ENCODE measurements at places on chromosomes 13 and 19.
A peak's percentile ranks its signal among the peaks of the same experiment; 100 is the strongest.

DNA sequence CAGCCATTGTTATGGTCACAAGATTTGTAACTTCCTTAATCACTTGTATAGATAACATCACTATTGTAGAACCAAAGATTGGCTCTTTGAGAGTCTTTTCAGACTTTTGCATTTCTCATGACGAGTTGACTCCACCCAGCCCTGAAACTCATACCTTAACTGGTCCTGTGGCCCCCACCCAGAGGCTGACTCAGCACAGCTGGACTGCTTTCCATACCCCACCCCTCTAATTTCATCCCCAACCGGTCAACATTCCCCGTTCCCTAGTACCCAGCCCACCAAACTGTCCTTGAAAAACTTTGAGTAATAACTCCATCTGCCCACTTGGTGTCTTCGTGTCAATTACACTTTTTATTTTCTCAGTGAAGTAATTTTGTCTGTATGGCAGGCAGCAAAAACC lies 32.1 kb upstream of the SLITRK1 start:
- no peak for DNase-seq

- DNase-seq: no peak
Observed at GRCh38 chr19:51921949-51922348, 5.3 kb upstream of the ZNF613 start.

DNA sequence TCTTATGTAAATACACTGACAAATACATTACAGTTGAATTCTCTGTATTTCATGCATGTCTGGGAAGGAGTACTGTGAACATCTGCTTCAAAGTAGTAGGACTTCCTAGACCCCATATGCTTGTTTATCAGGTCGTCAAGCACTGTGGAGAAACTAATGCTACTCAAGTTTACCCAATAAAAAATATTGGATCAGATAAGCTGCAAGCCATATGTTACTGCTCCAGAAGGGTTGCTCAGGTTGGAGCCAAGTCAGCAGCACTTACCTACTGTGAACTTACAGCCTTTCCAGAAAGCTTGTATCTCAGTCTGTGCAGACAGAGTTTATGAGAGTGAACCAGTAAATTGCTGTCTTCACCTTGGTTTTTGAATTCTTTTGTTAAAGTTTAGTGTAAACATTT lies 36.2 kb downstream of the SLAIN1 start:
- DNase-seq: no peak

- DNase-seq: no peak
Observed at GRCh38 chr19:14006766-14007562, 844 bp upstream of the RFX1 start.

- DNase-seq: no peak
Observed at GRCh38 chr13:32989290-32989667, 26.9 kb upstream of the KL start.

DNA sequence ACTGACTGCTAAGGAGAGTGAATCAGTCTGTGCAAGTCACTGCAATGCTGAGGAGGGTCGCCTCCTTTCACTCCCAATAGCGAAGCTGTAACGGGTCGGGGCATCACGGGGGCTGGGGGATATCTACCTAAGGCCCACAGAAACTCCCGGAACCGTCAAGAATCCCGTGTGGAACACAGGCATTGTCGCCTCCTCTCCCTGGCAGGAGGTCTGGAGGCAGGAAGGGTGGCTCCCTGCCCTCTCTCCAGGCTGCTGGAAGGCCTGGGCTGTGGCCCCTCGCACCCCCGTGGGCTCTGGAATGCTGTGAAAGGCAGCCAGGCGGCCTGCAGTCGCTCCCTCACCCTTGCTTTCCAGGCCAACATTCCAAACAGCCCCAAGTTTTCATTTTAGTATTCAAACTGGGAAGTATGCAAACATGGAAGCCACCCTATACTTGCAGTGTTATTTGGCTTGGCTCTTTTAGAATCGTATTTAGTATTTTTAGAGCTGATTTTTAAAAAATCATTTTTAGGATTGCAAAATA lies 109.4 kb downstream of the CRYL1 start:
- DNase-seq: no peak

- DNase-seq: peak; percentile 6
Observed at GRCh38 chr13:38348861-38349389, 726 bp upstream of the UFM1 start.

DNA sequence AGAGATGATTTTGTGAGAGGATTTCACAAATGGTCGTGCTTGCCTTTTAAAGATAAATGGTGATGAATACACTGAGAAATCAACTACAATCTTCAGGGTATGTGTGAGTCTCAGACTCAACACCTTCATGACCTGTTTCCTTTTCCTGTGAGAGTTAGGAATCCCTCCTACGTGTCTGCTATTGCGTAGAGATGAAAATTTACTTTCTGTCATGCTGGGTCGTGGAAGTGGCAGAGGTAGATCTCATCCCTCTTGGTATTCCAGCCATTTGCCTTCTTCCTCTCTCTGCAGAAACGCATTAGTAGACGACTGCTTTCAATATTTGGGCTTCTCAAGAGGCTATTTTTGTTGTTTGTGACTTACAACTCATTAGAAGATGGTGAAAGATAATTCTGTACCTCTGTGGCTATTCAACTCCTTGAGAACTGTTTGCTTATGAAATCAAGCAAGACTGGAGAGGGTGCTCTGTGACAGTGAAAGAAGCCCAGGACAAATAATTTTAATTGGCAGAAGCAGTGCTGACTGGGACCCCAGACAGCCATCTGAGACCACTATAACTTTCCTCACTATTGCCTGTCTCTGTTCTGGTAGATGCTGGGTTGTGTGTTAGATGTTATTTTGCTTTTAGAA lies 233.1 kb downstream of the LACC1 start:
- no peak for DNase-seq

GRCh38 chr13:102136735-102137296 lies 265.0 kb downstream of the FGF14 start:
- DNase-seq: no peak

DNA sequence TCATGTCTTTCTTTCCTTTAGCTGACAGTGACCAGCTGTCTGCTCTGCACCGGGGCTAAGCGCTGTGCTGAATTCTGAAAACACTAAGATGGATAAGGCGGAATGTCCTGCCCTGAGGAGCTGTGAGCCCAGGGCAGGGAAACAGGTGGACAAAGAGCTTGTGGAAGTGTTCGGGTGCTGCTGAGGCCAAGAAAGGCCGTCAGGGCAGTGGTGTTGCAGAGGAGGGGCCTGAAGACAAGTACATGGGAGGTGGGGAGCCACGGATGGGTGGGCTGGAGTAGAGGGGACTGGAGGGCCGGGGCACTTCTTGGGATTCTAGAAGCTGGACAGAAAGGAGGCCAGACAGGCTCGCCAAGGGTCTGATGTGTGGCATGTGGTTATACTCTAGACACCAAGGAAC lies 66.2 kb upstream of the GPR183 start:
- no peak for DNase-seq

DNA sequence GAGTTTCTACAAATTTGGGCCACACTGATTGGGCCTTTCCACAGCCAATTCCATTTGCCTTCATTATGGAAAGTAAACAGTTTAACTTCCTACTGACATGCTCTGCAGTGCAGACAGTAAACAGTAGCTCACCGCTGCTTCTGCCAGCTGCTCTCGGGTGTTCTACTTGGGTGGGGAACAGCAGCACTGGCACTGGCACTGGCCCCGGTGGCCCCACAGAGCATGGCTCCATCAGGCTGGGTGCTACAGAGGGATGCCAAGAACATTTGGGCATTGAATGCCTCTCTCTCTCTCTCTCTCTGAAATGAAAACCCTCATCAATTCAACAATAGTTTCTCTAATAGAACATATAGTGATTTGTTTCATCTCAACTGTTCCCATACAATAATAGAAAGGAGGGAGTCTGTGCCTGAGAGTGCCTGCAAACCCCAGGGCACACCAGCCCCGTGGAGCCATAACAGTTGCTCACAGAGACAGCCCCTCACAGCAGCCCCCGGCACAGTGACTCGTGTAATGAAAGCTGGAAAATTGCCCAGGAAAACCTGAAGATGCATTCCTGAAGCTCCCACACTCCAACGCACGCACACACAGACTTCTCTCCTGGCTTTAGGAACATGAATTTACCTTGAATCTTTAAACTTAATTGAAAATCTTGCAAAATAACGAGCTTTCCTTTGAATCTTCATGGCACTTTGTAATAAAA lies 38.2 kb upstream of the GJB6 start:
- DNase-seq: no peak

- DNase-seq: no peak
Observed at GRCh38 chr13:51778392-51778791, 25.6 kb downstream of the DHRS12 start.

- no peak for DNase-seq
Observed at GRCh38 chr13:28626266-28626665, 32.7 kb upstream of the POMP start.

DNA sequence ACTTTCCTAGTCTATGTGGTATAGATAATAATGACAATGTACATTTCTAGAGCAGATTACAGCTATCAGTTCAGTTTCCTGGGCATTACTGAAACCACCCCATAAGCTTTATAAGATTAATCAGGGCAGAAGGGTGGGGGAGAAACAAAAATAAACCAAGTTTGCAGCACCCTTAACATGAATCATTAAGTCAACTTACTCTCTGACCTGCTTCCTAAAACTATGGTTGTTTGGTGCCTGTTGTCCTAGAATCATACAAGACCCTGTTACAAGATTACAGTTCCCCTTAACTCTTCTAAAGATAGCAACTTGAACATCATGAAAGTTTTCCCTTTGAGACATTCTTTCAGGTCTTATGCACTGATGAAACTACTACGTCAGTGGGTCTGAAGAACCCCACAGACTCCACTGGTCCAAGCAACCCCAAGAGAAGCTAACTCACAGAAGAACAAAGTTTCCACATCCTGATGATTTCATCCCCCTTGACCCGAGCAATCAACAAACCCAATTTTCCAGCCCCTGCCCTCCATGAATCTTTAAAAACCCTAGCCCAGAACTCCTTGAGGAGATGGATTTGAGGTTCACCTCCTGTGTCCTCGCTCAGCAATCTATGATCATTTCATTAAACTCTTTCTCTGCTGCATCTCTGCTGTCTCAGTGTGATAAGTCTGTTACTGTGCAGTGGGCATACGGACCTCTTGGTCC lies 336.5 kb downstream of the FOXO1 start:
- no peak for DNase-seq

- no peak for DNase-seq
Observed at GRCh38 chr13:44231786-44232516, 141.7 kb upstream of the SERP2 start.

DNA sequence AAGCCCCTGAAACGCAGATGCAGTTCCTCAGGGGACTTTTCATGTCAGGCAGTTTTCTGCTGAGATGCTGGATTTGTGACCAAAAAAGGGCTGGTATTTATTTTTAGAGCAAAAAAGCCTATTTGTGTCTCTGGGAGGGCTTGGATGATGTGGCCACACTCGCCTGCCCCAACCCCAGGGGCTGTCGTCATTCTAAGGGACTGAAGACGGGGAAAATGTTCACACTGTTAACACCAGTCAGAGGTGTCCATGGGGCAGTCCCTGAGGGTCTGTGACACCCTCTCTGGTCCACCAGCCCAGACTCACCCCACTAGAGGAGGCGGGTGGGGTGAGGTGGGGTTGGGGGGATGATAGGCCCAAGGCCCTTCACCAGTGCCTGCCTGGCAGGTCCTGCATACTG lies 15.9 kb upstream of the EPHX3 start:
- DNase-seq: no peak

- no peak for DNase-seq
Observed at GRCh38 chr13:98519976-98520375, 56.9 kb downstream of the STK24 start.

DNA sequence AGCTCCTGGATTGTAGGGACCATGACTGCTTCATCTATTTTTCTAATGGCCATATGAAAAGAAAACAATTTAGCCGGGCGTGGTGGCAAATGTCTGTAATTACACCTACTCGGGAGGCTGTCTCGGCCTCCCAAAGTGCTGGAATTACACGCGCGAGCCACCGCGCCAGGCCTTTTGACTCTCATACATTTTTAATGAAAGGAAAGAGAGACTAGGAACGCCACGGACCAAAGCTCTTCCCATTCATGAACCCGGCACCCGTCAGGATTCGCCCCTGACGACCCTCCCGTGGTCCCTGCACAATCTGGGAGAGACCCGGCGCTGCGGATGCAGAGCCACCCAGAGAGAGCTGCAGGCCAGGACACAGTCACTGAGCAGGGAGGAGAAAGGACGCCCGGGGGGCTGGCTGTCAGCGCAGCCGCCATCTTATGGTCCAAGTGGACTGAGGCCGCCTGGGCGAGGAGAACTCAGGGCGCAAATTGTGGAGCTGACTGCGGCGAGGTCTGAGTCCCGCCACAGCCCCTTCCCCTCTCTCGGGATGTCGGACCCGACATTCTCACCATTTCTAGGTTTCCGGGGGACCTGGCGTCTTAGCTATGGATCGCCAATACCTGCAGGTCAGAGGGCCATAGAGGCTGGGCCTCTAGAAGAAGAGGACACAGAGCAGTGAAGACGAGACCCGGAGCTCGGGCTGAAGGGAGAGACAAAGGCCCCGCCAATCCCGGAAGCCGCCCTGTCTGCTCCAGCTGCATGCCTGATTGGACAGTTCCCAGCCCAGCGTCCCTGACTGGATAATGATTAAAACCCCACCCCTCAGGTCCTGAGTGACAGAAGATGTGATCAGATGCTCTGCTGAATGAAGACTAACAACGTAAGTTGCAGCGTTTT lies at the start of gene ZNF681:
Gene ZNF681, minus strand, starts transcription at position 705 of the 888 bp plus-strand sequence. Its CDS starts 142 bp downstream, at position 563.
- DNase-seq: peak; percentile 74

- DNase-seq: no peak
Observed at GRCh38 chr13:37715606-37716015, 117.0 kb upstream of the POSTN start.

DNA sequence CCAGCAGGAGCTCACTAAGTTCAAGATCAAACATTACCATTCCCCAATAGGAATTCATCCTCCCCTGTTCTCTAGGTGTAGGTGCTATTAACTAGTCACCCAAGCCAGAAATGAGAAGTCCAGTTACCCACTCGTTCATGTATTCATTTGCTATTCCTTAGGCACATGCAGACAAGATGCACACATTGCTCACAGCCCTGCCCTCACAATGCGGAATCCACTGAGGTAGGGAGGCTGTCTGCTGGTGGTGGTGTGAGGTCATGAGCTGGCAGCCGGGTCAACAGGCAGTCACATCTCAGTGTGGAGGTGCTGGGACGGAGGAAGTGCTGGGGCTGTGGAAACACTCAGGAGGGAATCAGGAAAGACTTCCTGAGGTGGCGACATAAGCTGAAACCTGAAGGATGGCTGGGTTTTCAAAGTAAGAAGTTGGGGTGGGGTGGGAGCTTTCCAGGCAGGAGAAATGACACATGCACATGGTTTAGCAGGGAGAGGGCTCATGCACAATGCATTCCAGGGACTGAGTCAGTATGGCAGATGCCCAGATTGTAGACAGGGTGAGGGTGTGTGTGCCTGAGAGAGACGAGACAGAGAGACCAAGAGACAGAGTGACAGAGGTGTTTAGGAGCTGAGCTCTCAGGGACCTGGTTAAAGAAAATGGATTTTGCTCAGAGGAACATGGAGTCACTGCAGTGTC lies 117.6 kb downstream of the USP12 start:
- no peak for DNase-seq

GRCh38 chr13:45464141-45464686 lies 525 bp upstream of the COG3 start:
- no peak for DNase-seq

DNA sequence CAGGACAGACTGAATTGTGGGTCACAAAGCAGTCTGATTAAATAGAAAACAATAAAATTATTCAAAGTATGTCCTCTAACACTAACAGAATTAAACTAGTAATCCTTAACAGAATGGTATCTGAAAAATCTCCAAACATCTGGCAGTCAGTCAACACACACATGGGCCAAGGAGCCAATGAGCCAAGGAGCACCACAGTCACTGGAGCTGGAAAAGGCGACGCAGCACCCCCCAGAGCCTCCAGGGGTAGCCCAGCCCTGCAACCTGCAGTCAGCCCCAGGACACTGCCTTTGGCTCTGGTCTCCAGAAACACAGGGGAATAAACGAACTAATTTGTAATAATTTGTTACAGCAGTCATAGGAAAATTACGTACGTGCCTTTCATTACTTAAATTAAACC lies 12.3 kb downstream of the TUBGCP3 start:
- no peak for DNase-seq
